Activated CD4-positive, alpha-beta T cell treated with anti-CD3 and anti-CD28 coated beads, Interleukin-2, amount 10 ng/mL, durations not matched to agents 7 days and 5 days (primary cell): ENCODE measurements at places on chromosomes 11 and 22.

DNA sequence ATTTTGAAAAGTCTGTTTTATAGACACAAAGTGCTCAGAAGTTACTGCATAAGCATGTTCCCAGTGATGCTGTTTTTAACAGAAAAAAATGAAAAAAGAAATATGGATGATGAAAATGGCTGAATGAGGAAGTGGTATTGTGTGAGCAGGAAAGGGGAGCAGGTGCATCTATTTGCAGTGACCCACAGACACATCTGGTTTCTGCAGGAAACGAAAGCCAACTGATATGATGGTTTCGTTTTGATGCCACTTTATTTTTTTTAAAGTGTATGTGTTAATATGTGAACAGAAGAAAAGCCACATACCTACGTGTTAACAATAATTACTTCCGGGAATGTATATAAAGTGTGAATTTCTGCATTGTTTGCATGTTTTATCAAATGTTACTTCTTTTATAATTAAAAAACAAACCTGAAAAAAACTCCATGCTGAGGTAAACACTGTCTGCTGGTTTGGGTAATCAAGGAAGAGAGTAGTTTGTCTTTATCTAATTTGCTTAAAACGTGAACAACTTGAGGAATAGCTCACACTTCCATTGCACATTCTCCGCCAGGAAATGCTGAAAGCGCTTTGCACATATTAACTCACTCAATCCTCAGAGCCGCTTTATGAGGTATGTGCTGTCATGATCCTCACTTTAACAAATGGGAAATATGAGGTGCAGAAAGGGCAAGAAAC, 1335.9 kb downstream of the TBC1D22A start:
- peak; percentile 65 for DNase-seq

- no peak for DNase-seq
Observed at GRCh38 chr11:131595797-131596196, 225.4 kb downstream of the NTM start.

GRCh38 chr11:106621484-106621883, 396.8 kb downstream of the GUCY1A2 start:
- DNase-seq: no peak

GRCh38 chr22:44242946-44243724, 62.4 kb downstream of the PARVG start:
- no peak for DNase-seq

GRCh38 chr22:50293441-50294318, 13.8 kb downstream of the PLXNB2 start:
- no peak for DNase-seq

DNA sequence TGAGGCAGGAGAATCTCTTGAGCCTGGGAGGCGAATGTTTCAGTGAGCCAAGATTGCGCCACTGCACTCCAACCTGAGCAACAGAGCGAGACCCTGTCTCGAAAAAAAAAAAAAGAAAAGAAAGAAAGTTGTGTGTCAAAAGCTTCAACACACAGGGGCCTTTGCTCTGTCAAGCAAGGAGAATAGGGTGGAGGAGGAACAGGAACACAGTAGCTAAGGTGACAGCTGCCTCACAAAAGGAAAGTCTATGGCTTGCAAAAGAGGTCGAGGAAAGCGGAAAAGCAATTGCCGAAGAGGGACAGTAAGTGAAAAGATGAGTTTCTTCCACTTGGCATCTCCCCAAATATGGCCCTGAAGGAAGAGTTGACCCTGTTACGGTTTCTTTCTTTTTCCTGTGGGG, 26.5 kb upstream of the TMA7B start:
- DNase-seq: no peak

DNA sequence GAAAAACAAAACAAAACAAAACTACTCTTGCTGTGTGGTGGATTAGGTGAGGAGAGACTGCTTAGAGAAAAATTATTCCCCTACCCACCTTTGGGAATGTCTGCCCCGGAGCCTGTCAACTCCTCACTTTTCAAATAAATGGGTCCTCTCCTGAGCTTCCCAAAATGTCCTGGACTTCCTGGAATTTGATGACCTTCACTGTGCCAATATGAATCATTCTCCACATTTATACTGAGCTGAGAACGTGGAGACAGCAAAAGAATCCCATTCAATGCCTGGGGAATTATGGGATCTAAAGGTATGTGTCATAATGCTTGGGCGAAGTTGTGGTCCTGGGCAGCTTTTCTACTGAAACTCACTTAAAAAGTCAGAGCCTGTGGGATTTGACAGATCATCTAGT, 136.8 kb downstream of the KIF18A start:
- DNase-seq: no peak

GRCh38 chr11:46457659-46458424, 66.3 kb upstream of the CHRM4 start:
- no peak for DNase-seq

DNA sequence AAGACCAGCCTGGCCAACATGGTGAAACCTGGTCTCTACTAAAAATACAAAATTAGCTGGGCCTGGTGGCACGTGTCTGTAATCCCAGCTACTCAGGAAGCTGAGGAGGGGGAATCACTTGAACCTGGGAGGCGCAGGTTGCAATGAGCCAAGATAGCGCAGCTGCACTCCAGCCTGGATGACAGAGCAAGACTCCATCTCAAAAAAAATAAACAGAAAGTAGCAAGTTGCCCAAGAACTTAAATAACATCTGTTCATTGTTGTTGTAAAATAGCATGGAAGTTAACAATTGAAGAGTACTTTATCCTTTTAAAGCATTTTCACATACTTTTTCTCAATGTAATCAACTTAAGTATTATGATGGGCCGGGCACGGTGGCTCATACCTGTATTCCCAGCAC, 5.7 kb downstream of the AMBRA1 start:
- no peak for DNase-seq

DNA sequence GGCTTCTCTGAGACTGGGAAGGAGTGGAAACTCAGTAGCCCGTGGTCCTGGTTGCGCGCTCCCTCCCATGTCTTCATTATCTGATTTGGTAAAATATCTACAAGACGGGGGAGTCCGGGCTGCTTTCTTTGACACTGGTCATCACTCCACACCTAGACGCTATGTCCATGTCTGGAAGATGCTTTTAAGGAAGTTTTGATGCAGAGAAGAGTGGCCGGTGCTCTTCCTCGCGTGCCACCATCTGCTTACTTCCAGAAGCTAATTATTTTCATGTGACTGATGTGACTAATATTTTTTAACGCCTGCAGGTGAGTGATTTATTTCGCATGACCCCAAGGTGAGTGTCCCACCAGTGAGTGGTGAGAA, 339 bp upstream of the TRIM21 start:
- no peak for DNase-seq

GRCh38 chr11:103494491-103494890, 385.3 kb downstream of the DYNC2H1 start:
- no peak for DNase-seq
